Breast epithelium (tissue), 4 donors: ENCODE measurements at places on chromosomes 4 and X.

DNA sequence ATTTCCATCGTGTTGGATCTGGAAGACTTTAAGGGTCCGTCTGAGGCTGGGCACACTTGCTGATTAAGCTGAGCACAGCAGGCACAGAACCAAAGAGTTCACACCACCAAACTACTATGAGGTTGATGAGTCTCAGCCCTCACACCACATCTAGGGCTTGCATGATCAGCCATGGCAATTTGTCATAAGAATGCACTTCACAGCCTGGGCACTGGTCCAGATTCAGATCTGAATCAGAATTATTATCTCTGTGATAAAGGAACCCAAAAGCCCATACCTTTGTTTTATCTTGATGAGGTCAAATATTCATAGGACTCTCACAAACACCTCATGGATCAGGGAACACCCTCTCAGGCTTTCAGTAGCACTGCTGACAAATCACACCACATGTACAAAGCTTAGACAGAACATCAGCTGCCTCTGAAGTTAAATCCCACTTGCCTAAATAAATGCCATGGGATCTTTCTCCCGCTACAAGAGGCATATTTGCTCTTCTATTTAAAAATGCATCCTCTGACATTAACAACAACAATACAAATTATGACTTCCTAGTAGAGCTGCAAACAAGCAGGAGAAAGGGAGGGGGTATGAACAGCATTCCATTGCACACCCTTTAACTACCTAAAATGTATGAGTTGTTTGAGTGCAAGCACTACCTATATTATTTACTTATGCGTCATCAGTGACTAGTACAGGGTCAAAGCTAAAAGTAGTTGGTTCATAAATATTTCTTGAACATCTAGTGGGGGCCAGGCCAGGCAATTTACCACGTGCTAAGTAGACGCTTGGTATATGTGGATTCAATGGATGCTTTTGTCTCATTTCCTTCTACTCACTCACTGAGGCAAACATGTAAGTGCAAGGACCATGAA is 186.3 kb upstream of the FGF13 start:
- no peak for DNase-seq

DNA sequence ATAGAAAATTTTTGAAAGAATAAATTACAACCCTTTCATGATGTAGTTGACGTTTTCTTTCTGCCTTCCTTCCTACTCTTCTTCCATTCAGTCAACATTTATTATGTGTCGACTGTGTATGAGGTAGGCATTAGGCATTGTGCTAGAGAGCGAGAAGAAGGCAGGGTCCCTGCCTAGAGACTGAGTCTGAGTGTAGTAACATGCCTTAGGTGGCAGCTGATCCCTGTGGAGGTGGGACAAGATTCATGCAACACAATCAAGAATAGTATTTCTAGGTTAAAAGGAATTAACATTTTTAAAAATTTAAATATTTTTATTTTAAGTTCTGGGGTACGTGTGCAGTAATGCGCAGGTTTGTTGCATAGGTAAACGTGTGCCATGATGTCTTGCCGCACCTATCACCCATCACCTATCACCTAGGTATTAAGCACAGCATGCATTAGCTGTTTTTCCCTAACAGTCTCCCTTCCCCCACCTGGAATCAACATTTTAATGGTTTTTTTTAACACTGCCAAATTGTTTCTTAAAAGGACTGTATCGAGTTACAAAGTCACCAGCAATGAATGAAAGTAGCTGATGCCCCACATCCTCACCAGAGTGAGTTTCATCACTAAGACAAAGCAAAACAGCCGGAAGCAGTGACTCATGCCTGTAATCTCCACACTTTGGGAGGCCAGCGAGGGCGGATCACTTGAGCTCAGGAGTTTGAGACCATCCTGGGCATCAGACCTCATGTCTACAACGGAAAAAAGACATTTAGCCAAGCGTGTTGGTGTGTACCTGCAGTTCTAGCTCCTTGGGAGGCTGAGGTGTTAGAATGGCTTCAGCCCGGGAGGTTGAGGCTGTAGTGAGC is 84.0 kb downstream of the WWC2 start:
- no peak for DNase-seq

DNA sequence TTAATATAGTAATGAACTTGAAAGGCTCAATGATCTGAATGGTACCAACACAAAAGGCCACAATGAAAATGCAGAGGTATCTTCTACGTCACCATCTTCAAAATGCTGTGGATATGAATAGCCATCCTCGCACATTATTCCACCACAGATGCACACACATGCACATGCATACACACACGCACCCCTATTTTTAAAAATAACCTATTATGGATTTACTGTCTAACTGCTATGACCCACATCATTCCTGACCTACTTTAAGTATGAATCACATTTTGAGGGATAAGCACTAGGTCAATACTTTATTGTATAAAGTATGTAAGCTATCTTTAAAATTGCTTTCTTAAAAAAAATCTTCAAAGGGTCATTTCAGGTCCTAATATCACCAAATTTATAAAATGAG is 24.4 kb upstream of the CORIN start:
- no peak for DNase-seq

GRCh38 chrX:85996555-85996954 is 50.8 kb downstream of the CHM start:
- DNase-seq = no peak

DNA sequence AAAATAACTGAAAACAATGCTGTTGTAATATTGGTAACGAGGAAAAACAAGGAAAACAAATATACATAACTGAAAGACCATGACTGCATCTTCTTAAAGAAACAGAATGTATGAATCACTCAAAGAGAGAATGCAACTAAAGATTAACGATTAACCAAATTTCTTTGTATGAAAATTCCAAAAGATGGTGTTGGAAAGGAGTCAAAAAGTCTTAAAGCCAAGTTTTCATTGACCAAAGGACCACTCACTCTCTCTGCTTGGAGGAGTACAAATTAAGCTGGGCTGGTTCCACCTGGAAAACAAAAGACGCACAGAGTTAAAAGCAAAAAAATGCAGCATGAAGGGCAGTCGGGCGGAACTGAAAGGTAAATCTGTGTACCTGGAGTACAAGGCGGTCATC is 1.8 kb downstream of the DCAF12L1 start:
- no peak for DNase-seq

GRCh38 chrX:129981200-129981553 is 1.3 kb upstream of the BCORL1 start:
- no peak for DNase-seq

GRCh38 chrX:39820938-39821708 is 276.6 kb downstream of the BCOR start:
- DNase-seq = no peak

DNA sequence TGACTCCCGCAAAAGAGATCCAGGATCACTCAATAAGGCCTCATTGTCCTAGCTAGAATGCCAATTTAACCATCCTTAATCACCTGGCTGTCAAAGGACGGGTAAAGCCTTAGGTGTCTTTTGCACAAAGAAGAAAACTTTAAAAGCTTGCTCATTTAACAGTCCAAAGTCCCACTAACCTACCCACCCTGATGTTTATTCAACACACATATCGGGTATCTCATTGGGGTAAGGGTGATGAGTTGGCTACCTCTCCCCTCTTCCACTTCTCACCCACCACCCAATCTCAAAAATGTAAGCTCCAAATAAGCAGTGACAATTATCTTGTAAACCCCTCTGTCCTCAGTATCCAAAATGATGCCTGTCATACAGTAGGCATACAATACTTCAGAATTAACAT is 988 bp upstream of the SRD5A3 start:
- no peak for DNase-seq

GRCh38 chr4:125538670-125539069 is 223.9 kb downstream of the FAT4 start:
- DNase-seq = no peak
